ENCODE measurements at places on chromosomes 2 and 18.
A peak's percentile ranks its signal among the peaks of the same experiment; 100 is the strongest.

GRCh38 chr2:108643261-108643849 lies 75.9 kb upstream of the RANBP2 start:
- no peak for DNase-seq

DNA sequence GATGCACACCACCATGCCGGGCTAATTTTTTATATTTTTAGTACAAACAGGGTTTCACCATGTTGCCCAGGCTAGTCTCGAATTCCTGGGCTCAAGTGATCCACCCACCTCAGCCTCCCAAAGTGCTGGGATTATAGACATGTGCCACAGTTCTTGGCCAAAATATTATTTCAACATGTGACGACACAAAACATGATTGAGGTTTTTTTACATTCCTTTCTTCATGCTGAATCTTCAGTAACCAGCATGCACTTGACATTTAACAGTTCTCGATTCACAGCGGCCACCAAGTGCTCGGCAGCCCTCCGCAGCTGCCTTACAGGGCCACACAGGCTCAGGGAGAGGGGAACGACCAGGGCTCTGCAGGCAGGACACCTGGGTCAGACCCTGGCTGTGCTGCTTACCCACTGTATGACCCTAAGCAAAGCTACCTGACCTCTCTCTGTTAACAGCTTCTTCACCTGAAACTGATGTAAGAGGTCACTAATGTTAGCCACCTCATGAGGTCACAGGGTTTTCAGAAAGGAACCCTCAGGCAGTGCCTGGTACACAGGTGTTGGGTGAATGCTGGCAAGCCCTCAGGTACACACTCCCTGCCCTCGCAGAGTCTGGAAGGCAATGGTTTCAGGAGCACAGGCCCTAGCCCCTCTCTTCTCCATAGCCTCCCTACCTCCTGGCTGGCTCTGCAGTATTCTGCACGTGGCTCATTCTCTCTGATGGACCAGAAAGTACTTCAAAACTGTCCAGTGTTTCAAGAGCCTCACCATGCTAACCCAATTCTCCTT lies 25.7 kb downstream of the TUBB6 start:
- DNase-seq = no peak

DNA sequence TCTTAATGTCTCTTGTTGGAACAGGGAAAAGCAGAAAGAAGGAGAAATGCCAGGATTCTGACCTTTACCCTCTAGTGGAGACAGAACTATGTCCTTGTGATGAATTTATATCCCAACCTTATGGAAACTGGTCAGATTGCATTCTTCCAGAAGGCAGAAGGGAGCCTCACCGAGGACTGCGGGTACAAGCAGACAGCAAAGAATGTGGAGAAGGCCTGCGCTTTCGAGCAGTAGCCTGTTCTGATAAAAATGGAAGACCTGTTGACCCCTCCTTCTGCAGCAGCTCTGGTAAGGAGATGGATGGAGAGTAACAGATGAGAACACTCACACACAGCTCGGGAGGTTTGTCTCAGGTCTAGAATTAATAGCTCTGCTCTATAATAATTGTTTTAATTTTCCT lies 552.7 kb upstream of the HNMT start:
- no peak for DNase-seq

- DNase-seq = no peak
These were observed 117.8 kb upstream of the EPC2 start for GRCh38 chr2:148526509-148527346.

DNA sequence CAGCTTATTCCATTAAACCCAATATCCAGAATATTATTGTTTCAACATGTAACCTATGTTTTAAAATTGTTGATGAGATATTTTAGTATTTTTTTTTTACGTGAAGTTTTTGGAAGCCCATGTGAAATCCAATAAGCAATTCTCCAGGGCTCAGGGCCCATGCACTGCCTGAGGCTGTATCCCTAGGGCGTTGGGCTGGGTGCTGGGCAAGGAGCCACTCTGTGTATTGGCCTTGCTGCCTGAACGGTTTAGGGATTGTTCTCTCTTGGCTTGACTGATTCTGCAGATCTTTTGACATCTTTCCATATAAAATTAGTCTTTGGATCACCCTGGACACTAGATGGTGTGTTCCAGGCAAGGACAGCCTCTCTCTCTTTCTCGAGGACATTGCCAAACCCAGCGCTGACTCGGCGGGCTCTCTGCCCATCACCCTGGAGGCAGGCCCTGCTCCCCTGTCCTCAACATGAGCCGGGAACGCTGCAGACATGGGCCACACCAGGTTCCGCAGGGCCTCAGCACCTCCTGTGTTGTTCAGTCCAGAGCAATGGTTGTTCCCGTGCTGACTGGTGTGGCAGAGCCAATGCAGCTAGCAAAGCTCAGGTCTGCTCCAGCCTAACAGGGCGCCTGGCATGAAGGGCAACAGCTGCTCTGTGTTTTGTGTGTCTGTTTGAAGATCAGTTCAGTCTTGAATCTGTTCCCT lies 163.0 kb downstream of the SEPTIN10 start:
- no peak for DNase-seq

DNA sequence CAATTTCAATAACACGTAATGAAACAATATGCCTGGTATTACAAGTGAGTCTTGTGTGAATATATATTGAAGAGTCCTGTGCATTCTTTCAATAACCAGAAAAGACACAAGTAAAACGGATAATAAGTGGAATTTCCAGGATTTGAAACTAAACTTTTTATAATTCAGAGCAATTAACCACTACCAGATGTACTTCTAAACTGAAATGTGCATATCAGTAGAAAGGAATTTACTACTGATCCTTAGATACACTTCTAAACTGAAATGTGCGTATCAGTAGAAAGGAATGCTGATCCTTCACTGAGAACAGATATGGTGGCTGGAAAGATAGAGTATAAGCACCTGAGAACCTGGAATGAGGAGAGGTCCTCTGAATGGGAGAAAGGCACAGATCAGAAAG lies 470.9 kb upstream of the SPHKAP start:
- DNase-seq = no peak

GRCh38 chr2:118846442-118846952 lies 951 bp downstream of the EN1 start:
- no peak for DNase-seq

GRCh38 chr2:26255759-26256384 lies 11.1 kb downstream of the HADHB start:
- no peak for DNase-seq

DNA sequence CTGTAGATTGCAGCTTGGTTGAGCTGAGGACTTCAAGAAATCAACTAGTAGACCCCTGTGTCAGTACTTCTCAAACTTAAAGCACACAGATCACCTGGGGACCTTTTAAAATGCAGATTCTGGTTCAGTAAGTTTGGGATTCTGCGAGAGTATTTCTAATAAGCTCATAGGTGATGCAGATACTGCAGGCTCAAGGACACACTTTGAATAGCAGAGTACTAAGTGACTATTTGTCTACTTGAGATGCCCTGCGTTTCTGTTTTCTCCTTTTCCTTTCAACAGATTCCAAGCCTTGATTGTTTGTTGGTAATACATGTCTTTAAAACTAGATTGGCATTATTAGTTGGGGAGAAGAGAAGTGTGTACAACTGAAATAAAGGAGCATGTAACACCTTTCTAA lies 6.7 kb downstream of the MIB1 start:
- no peak for DNase-seq

DNA sequence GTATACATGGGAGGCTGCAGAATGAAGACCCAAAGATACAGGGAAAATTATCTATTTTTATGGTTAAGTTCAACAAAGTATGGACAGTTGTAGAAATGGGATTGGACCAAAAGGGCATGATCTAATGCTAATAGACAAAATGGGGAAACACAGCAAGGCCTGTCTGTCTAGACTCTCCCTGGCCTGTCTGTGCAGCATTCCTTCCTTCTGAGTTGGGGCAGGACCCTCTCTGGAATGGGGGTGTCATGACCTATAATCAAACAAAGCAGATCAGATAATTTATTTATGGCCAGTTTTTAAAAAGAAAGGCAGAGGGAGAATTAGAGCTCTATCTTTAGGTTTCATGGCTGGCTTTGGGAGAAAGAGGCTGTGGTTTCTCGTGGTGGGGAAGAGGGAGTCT lies 104.4 kb downstream of the CTIF start:
- no peak for DNase-seq

GRCh38 chr2:121236650-121237180 lies 48.3 kb downstream of the TFCP2L1 start:
- DNase-seq = no peak

- no peak for DNase-seq
These were observed 38.6 kb upstream of the GPAT2 start for GRCh38 chr2:96073170-96073775.

- DNase-seq = no peak
These were observed 21.7 kb upstream of the ZNF385B start for GRCh38 chr2:179882851-179883806.

- DNase-seq = no peak
These were observed 4.6 kb downstream of the EFHD1 start for GRCh38 chr2:232637866-232638583.

DNA sequence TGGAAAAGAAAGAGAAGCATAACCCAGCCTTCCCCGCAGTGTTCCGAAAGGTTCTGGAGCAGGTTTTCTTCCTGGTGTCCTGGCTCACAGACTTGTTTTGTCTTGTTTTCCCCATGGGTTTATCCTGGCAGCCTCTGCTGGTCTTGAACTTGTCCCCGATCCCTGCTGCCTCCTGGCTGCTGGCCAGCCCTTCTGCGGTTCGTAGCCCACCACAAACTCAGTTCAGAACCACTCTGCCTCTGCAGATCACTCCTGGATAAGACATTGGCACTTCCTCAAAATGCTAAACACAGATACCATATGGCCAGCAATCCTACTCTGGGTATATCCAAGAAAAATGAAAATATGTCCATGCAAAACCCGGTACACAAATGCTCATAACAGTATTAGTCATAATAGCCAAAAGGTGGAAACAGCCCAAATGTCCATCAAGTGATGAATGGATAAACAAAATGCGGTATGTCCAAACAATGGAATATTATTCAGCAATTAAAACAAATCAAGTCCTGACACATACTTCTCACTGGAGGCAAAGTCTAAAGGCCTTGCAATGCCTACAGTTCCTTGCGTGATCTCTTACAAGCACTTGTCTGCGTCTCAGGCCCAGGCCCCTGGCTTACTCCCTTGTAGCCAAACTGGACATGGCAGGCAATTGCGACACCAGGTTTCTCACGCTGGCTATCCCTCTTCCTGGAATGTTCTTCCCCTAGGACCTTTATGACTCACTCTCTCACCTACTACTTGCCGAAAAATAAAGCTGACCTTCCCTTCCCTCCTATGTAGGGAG lies 28.0 kb upstream of the ARHGEF4 start:
- no peak for DNase-seq

DNA sequence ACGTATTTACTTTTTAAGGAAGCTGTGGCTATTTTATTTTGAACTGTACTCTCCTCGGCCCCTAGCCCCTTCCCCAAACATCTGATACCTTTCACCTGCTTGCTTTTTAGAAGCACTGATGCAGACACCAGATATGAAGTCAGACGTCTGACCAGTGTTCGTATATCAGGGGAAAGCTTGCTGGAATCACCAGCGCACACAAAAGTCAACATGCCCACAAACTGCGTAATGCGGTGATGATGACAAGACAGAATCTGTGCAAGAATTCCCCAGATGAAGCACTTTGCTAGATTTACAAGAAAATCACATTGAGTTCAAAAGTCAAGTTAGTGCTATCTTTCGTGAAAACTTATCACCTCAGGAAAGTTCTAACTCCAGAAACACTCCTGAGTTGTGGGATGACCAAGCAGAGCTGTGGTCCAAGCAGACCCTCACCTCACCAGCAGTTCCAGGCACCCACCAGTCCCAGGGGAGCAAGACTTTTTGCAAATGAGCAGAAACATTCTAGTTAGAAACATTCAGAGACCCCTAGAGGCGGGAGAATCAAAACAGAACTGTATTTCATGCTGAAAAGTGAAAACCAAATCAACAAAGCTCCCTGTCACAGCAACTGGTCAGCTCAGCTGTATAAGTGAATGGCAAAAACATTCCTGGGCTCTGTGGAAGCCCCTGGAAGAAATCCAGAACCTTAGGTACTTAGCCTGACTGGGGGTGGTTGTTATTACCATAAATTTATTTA lies 55.7 kb downstream of the INO80C start:
- DNase-seq = peak; percentile 6

DNA sequence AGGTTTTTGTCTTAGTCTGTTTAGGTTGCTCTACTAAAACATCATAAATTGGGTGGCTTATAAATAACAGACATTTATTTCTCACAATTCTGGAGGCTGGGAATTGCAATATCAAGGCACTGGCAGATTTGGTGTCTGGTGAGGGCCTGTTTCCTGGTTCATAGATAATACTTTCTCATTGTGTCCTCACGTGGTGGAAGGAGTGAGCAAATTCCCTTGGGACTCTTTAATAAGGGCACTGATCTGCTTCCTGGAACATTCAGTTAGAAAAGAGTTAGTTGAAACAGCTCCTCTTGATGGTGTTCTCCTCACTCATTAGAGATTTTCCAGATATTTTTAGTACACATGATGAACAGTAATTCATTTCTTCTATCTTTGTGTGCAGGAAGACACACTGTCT lies 22.3 kb downstream of the COL4A3 start:
- no peak for DNase-seq

All from COLO829 (cell line).